Fibroblast of upper back skin (primary cell): ENCODE measurements at places on chromosomes 4 and X.

- DNase-seq: peak; percentile 52
Measured at GRCh38 chrX:40543661-40544328, 37.0 kb upstream of the ATP6AP2 start.

DNA sequence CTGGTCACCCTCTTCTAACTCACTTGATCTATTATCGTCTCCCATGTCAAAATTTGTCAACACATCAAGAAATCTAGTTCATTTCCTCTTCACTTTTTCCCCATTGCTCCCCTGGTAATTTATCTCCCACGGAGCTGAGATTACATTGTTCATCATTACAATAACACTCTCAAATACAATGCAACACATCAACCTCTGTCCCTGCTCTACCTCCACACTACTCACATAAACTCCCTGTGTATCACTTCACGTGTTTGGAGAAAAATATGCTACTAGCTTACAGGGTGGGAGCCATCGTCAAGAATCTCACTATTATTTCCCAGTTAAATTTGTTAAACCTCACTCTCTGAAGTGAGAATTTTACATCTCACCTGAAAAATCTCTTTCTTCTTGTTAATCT is 1006.4 kb downstream of the ARAP2 start:
- DNase-seq: no peak

GRCh38 chr4:120055795-120056194 is 10.9 kb downstream of the MAD2L1 start:
- no peak for DNase-seq

DNA sequence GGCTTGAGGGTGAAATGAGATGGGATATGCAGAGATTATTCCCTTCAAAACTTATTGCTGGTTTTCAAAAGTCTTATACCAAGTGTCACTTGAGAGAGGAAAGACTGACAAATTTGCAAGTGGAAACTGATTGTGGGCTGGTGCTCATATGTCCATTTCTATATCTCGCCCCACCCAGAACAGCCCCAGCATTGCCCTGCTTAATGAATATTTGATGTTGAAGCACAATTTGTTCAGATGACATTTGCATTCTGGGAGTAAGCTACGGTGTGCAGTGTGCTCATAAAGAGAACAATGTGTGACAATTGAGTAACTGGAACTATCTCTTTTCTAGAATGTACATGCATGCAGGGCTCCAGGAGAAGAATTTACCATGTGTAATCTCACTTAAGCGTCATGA is 223.5 kb upstream of the TRPC5 start:
- DNase-seq: no peak

DNA sequence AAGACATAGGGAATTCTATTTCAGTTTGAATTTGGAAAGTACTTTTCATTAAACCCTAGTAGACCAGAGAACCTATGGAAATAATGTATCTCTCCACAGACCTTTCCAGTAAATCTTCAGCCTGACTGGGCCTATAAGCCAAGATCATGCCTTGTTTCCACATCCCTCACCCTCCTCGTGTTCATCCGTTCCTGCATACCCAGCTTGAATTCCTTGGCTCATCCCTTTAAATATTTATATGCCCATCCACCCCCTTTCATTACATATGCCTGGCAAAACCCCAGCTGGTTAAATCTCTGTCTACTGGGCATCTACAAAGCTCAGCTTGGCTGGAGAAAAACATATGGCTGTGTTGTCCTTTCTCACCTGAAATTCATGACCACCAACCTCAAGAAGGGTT is 32.4 kb downstream of the SLC2A9 start:
- DNase-seq: no peak

DNA sequence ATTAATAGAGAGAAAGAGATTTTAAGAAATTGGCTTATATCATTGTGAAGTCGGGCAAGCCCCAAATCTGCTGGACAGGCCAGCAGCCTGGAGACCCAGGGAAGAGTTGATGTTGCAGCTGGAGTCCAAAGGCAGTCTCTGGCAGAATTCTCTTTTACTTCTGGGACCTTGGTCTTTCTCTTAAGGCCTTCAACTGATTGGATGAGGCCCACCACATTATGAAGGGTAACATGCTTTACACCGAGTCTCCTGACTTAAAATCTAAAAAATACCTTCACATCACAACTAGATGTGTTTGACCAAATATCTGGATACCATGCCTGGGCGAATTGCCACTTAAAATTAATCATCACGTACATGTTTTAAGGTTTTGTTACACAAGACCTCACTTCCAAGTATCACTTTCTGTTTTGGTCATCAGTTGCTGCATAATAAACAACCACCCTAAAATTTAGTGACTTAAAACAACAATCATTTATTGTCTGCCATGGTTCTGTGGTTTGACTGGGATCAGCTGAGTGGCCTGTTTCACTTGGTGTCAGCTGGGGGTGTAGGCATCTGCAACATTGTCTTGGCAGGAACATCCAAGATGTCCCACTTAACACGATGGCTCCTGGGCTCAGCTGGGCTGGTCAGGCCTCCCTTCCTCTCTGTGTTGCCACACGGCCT is 3.4 kb downstream of the CD38 start:
- DNase-seq: no peak
